ENCODE measurements at places on chromosomes 16 and 17.
A peak's percentile ranks its signal among the peaks of the same experiment; 100 is the strongest.

DNA sequence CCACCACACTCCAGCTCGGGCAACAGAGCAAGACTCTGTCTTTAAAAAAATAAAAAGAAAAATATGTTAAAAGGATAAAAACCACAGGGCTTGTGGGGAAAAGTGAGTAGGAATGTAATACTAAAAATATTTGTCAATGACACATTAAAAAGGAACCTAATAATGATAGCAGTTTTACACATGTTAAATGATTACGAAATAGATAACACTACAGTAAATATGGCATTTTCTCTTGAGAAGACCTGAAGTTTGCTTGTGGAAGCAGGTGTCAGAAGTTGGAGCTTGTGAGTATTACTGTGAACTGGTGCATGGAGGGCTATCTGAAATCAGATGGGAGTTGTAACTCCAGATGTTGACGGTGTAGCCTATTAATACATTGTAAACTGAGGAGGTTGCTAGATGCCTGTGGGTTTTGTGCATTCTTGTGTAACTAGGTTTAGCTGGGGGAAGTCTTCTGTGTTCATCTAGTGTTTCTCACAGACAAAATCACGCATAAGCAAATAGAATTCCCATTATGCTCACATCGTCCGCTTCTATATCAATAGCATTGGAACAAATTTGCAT, 44.2 kb upstream of the CLEC18A start:
- DNase-seq, result no peak

- no peak for DNase-seq
Observed at GRCh38 chr16:77840093-77840492, 51.7 kb downstream of the VAT1L start.

DNA sequence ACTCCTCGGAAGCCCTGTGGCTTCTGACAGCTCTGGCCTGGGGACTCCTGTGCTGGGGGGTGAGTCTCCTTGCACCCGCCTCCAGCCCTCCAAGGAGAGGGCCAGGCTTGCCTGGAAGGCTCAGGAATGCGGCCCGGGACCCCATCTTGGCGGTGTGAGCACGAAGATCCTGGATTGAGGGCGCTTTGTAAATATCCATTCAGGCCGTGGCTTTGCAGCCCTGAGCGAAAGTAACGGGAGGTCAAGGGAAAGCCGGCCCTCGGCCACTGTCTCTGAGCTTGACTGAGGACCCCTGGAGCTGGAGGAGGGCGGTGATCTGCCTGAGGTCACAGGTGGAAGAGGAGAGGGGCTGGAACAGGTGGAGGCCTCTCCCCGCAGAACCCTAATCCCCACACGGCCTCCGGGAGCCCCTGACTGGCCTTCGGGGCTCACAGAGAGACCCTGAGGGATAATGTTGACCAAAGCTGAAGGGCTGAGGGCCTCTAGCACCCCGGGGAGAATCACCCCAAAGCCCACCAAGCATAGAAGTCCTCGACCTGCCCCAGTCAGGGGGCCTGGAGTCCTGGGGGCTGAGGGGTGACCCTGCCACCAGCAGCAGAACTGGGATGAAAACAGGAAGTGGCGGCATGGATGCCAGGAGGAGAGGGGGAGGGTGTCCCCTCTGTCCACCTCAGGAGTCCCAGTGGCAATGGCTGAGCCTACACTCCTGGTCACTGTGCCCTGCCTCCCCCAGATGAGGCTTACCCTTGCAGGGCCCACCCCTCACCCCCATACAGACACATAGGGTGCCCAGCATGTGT, 8.3 kb upstream of the RASD1 start:
- no peak for DNase-seq

GRCh38 chr17:62760059-62760944, 47.8 kb downstream of the MARCHF10 start:
- DNase-seq, result no peak

DNA sequence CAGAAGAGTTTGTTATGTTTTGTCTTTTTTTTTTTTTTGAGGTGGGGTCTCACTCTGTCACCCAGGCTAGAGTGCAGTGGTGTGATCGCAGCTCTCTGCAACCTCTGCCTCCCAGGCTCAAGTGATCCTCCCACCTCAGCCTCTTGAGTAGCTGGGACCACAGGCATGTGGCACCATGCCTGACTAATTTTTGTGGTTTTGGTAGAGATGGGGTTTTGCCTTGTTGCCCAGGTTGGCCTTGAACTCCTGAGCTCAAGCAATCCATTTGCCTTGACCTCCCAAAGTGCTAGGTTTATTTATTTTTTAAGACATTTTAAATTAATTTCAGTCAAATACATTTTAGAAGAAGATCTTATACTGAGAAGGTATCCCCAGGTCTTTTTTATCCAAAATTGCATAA, 366.7 kb downstream of the KCNJ2 start:
- DNase-seq, result no peak

GRCh38 chr17:49775546-49776260, 11.8 kb upstream of the FAM117A start:
- DNase-seq, result no peak

GRCh38 chr16:60815865-60816264, 1220.4 kb downstream of the CDH8 start:
- DNase-seq, result no peak

DNA sequence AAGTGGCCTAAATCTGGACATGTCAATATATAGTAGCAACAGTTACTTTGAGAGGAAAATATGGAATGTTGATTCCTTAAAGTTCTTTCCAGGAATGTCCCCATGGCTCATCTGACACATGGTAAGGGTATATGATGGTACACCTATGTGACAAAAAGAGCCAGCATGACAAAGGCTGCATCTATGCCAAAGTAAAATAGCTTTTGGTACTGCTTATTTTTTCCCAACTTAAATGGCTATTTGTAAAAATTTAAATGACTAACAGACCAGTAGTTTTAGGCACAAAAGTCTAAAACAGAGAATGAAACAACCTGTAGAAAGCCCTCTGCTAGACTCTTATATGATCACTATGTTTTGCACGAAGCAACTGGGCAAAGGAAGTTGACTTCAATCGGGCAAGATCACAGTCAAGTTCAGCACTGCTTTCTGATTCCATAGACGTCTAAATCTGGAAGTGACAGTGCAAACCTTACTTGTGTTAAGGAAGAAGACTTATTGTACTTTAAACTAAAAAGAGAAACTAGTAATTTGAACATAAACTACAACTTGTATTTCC, 135.1 kb downstream of the SKAP1 start:
- no peak for DNase-seq

DNA sequence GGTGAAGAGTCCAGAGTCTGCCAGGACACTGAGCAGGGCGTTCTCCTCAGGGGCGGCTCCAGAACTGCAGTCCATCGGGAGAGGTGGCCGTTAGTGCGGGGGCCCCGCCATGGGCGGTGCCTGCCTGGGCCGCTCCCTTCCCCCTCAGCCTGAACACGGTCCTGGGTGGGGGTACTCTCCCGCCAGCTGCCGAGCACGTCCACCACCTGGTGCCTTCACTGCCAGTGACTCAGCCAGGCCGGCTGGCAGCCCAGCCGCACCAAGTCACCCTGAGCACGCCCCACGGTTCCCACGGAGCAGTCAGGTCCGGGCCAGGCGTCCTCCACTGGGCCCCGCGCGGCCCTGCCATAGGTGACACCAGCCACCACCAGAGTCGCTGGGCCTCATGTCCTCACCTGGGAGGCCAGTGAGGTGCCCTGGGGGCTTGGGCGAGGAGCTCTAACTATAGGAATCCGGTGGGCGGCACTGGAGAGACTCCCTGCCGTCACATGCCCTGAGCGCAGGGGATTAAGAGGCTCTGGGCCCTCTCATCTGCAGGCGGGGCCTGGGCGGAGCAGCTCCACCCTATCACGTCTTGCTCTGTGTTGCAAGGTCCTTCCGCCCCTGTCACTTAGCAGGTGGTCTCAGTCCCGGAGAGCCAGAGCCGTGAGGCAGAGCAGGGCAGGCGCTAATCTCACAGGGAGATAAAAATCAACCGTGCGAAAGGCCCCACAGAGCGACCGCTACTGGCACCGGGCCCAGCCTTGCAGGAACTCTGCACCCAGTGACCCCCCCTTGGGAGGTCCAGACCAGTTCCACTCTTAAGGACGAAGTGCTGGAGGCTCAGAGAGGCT, 14.3 kb downstream of the PIEZO1 start:
- peak; percentile 73 for DNase-seq

- DNase-seq, result no peak
Observed at GRCh38 chr16:30025574-30025973, 2.6 kb downstream of the C16orf92 start.

DNA sequence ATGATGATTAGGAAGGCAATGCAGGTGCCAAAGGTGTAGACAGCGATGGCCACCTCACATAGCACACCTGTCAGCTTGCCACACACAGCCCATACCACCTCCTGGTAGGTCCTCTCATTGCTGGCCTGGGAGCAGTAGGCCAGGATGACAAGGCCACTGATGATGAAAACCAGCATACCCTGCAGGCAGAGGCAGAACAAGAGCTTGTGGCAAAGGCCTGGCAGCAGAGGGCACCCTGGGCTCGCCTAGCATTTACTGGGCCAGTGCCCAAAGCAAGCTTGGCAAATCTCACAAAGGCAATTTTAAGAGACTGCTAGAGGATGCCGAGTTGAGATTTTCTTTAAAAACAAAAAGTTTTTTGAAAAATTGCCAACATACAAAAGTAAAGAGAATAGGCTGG, 5.9 kb downstream of the SLC38A7 start:
- DNase-seq, result no peak
